ENCODE measurements at places on chromosomes 12 and 14.

GRCh38 chr14:50215416-50215815, 16.0 kb downstream of the SOS2 start:
- DNase-seq, result no peak

DNA sequence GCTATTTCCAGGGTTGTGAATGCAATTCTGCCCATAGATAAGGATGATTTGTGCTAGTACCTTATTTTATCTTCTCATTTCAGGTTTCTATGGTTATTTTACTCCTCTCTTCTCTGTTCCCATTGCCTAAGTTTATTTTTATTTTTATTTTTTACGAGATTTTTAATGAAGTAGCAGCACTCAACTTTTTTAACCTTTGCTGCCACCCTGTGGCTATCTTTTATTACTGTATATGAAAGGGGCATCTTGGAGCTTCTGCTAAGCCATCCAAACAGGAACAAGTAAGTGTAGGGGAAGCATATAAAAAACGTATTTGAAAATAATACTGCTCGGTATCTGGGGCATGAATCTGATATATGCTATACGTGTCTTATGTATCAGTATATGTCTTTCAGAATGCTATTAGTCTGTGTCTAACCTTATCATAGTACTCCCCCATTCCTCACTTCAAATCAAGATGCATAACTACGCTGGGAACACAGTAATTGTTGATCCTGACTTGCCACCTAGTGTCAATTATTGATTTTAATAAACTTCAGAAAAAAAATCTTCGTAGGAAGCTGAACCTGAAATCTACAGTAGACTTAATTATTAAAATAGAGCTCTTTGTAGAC, 60.3 kb downstream of the KLRG1 start:
- peak; percentile 75 for DNase-seq

GRCh38 chr14:100263141-100263540, 24.2 kb downstream of the YY1 start:
- DNase-seq, result no peak

DNA sequence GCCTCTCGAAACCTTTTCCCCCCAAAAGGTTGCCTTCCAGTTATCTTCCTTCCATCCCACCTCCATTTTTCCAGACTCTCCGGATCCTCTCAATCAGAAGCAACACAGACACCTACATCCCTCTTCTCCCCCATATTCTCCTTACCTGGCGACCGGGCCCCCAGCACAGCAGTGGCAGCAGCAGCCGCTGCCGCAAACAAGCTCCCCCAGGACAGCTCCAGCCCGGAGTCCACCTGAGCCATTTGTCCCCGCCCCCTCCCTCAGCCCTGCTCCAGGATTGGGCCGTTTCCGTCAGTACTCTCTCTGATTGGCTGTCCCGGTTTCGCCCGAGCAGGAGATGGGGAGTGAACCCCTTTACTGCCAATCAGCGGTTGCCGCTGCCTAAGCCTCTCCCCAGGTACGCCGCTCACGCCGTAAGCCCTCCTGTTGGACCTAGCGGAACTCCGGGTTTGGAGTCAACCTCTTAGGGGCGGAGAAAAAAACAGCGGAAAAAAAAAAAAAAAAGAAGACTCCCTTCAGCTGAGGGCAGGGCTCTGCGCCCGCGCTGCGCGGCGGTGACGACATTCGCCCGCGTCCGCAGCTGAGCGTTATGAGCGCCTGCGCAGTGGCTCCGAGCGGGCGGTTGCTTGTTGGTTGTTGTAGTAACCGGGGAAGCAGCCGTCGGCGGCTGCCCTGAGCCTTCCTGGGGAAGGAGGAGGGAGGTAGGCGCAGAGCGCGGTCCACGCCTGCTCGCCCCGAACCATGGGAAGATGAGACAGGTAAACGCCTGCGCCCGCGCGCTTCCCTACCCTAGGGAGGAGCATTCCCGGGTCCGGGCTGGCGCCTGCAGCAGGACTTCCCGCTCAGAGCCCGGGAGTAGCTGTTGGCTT, at the start of the genes ERG28 and TTLL5:
Gene ERG28 (minus strand): TSS at position 247 of the 869 bp plus-strand sequence. CDS start 3,374 bp downstream, outside the sequence.
Gene TTLL5 (plus strand): TSS at position 617 of the 869 bp plus-strand sequence. CDS start 1,904 bp downstream, outside the sequence.
- DNase-seq, result peak; percentile 99

DNA sequence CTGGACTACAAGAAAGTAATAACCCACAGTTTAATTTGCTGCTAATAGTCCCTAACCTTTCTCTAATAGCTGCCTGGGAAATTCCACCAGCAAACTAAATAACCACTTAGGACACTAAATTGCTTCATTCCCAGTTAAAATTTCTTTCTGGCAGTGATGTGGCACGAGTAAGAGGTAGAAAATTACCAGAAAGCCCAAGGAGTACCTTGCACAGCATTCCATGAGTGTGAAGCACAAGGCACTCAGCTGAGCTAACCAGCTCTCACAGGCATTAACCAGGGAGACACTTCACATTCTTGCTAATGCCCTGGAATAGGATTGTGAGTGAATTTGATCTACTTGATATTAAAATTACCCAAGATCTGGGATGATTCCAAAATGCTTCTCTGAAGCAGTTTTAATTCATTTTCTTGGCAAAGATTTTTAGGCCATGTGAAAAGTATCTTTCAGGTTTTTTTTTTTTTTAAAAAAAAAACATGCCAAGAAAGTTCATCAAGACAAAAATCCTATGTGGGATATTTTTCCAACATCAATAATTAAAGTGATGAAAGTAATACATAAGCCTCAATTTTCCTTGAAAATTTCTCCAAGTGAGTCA, 29.5 kb downstream of the TSPAN8 start:
- no peak for DNase-seq

- no peak for DNase-seq
Measured at GRCh38 chr14:21796916-21797315, 123.3 kb upstream of the OR4E1 start.

- DNase-seq, result no peak
Measured at GRCh38 chr12:44551631-44552030, 324.5 kb downstream of the NELL2 start.

- no peak for DNase-seq
Measured at GRCh38 chr14:101834800-101835547, 73.5 kb downstream of the PPP2R5C start.

DNA sequence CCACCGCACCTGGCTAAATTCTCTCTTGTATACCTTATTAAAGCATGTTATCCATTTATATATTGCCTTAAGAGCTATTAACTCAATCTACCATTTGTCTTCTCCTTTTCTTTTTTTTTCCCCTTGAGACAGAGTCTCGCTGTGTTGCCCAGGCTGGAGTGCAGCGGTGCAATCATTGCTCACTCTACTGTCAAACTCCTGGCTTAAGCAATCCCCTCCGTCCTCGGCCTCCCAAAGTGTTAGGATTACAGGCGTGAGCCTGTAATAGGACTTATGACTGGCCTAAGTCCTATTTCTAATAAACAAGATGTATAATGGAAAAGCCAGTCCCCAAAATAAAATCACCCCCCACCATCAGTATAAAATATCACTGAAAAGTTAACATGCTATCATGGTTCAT, 14.4 kb downstream of the SNX6 start:
- DNase-seq, result no peak

DNA sequence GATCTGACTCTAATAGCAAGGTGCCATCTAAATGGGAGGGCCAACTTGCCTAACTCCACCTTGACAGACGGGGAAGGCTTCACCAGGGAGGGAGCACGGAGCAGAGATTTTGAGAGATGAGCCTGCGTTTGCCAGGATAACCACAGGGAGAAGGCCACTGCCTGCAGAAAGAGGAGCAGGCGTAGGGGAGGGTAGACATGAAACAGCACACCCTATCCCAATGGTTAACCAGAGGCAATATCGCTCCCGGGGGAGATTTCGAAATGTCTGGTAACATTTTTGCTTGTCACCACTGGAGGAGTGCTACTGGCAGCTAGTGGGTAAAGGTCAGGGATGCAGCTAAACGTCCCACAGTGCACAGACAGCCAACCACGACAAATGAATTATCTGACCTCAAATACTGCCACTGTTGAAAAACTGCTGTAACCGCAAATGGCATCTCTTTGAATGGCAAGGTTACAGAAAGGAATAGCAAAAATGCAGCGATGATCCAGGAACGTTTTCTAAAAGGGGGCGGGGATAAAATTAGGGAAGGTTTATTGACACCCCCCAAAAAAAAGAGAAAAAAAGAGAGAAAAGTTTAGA, 126.0 kb upstream of the ATF7IP start:
- DNase-seq, result peak; percentile 100

- no peak for DNase-seq
Measured at GRCh38 chr12:85519163-85519562, 239.1 kb downstream of the ALX1 start.

GRCh38 chr12:51922762-51923505, 15.6 kb downstream of the ACVRL1 start:
- DNase-seq, result peak; percentile 51

DNA sequence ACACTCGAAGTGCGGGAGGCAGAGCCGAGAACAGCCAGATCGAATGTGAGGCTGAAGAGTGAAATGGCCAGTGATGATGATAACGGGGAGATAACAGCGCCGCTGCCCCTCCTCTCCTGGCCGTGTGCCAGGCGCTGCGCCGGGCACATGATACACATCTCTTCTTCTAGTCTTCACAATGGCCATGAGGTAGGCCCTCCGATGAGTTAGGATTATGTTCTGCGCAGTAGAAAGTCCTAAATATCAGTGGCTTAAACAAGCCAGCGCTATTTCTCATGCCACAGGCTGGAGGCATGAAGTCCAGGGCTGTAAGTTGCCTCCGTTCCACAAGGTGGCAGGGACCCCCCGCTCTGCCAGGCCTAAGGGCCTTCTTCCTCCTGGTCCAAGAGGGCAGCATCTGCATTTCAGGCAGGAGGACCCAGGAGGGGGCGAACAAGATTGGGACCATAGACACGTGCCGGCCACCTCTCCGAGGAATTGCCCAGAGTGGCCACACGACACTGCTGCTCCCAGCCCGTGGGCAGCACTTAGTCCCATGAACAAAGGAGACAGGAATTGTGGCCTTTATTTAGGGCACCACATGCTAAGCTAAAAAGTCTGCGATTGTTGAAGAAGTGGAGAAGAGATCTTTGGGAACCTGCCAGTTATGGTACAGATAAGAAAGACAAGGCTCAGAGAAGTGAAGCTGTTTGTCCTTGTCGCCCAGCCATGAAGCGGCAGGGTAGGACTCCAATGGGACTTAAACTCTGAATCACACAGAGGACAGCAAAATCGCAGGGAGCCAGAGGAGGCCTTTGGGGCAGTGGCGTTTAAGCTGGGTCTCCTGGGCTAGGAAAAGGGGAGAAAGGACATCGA, 10.9 kb upstream of the HVCN1 start:
- no peak for DNase-seq
